ENCODE measurements at places on chromosomes 16 and 17.

DNA sequence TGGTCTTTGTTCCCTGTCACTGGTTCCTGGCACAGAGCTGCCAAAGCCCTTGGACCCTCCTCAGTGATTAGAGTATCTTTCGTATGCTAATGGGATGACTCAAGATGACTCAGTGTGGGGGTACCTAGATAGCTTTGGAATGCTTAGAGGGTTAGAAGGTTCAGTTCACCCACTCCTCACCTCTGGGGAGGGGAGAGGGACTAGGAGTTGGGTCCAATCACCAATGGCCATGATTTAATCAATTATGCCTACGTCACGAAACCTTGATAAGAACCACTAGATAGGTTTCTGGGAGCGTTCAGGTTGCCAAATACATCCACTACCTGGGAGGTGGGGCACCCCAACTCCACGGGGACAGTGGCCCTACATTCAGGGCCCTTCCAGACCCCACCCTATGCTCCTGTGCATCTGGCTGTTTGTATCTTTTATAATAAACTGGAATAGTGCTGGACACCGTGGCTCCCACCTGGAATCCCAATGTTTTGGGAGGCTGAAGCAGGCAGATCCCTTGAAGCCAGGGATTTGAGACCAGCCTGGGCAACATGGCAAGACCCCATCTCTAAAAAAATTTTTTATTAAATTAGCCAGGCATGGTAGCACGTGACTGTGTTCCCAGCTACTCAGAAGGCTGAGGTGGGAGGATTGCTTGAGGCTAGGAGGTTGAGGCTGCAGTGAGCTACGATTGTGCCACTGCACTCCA lies 29.2 kb upstream of the LITAF start:
- no peak for DNase-seq

GRCh38 chr17:57447990-57448758 lies 191.9 kb downstream of the MSI2 start:
- DNase-seq = no peak

GRCh38 chr17:52383493-52384100 lies 225.1 kb upstream of the CA10 start:
- no peak for DNase-seq

- DNase-seq = peak; percentile 29
These were observed 19.1 kb upstream of the TEX2 start for GRCh38 chr17:64281962-64282752.

DNA sequence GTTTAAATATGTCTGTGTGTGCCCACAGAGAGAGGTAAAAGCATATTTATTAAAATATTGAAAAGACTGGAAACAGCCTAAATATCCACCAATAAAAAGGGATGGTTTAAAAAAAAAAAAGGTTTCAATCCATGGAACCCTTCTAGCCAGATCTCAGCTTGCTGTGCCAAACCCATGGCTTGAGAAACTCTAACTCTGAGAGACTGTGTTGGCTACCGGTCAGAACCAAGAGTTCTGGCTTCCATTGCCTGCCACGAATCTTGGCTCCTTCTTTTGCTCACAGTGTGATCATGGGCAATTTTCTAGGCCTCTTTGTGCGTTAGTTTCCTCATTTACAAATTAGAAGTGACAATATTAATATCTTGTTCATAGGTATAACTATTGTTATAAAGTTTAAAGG lies 201.3 kb upstream of the IRX3 start:
- DNase-seq = no peak

DNA sequence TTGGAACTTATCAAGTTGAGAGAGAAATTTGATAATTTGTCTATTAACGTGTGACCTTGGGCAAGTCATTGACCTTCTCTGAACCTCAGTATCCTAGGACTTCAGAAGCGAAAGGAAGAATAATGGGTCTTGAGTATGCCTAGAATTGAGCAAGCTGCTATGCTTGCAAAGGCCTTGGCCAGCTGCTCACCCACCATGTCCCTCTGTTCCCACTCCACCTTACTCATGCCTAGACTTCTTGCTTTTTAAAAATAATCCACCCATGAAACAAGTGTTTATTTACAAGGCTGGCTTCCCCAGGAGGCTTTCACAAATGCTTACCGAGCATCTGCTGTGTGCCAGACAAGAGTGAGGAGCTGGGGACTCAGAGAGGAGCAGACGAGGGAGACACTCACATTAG lies 590.6 kb downstream of the MAF start:
- no peak for DNase-seq

DNA sequence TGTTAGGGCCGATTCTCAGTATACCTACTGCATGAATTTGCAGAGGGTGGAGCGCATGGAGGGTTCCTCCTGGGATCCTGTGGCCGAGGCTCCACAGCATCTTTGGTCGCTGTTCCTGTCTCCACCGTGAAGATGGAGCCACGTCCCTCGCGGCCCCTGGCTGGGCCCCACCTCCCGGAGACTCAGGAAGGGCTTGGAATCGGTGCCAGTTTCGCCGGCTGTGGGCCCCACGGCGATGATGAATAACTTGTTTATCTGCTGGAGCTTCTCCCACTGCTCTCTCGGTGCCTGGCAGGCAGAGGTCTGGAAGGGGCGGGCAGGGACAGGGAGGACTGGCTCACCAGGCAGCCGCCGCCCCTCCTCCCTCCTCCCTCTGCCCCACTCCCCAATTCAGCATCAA lies 8.1 kb downstream of the SLC5A11 start:
- DNase-seq = no peak

DNA sequence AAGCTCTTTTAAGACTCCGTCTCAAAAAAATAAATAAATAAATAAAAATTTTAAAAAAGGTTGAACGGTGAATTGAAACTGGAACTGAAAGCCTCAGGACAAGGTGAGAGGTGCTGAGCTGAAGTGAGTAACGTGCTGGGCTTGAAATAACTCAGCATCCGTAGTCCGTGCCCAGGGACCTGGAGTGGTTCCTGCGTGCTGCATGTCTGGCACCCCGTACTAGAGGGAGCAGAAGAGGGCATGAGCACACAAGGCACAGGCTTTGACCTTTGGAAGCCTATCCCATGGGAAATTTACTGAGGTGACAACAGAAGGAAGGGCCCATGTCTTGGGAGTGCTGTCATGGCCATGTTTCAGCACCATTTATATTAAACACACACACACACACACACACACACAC lies 4.5 kb upstream of the MEIOB start:
- no peak for DNase-seq

GRCh38 chr17:69809331-69809730 lies 265.7 kb upstream of the KCNJ16 start:
- no peak for DNase-seq
